ENCODE measurements at places on chromosomes 2 and 18.

- no peak for DNase-seq
Observed at GRCh38 chr18:26696308-26696707, 148.0 kb upstream of the KCTD1 start.

- no peak for DNase-seq
Observed at GRCh38 chr18:58624011-58624410, 4.9 kb downstream of the ALPK2 start.

DNA sequence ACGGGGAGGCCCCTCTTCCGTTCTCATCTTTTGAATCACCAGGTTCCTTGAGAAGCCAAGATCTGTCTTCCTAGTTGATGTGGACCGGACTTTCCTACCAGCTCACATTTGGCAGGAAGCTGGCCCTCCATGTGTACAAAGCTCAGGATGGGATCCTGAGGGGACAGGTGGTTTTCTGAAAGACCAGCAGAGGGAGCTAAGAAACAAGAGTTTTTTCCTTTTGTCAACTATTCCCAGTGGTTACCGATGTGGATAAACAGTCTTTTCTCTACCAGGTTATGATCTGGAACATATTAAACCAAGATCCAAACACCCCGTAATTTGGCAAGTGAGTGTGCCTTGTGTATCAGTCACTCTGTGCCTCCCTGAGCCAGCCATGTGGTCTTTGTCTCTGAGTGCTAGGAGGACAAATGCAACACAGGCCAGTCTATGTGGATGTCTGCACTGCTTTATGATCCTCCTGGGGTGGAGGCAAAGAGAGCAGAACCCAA lies 25.1 kb upstream of the ARHGAP25 start:
- DNase-seq, result no peak

DNA sequence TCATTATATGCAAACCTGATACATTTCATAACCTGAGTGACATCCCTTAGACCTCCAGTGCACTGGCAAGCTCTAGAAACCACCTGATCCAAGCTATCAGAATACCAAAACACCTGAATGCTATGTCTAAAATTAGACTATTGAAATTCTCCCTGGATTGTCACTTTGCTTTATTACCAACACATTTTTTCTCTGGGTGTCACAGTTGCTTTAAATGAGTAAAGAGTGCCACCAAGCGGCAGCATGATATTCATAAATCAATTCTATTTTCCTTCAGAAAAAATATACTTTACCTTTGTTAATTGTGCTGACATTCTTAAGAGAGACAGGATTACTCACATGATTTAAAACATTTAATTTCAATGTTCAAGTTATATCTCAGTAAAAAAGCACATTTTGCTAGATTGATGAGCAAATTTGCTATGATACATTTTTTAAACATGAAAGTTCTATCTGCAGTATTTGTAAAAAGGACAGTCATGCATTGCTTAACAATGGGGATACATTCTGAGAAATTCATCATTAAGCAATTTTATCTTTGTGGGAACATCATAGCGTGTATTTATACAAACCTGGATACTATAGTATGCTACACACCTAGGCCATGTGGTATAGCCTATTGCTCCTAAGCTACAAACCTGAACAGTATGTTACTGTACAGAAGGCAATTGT lies 338.4 kb upstream of the SLC39A10 start:
- DNase-seq, result peak; percentile 2

GRCh38 chr2:136112317-136113208 lies 5.4 kb downstream of the CXCR4 start:
- no peak for DNase-seq

DNA sequence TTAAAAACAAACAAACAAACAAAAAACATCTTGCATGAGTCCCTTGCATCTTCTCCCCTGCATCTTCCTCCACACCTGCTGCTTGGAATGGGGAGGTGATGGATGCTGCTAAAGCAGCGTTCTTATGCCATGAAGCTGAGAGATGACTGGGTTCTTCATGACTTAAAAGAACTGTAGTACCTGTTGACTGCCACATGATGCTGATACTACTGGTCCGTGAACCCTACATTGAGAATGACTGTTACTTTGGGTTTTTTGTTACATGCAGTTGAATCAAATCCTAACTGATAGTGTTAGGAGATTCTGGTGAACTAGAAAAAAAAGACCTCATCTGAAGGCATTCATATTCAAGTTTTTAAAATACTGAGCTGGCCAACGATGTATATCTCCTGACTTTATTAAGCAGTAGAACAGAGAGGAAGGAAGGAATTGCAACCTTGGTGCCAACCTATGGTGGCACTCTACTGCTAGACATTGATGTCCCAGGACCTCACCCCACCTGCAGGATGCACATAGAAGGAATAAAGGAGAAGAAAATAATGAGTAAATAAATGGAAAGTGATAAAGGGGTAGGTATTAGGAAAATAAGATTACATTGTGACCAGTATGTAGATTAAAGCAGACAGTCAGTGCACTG lies 63.2 kb upstream of the SPAG16 start:
- no peak for DNase-seq

DNA sequence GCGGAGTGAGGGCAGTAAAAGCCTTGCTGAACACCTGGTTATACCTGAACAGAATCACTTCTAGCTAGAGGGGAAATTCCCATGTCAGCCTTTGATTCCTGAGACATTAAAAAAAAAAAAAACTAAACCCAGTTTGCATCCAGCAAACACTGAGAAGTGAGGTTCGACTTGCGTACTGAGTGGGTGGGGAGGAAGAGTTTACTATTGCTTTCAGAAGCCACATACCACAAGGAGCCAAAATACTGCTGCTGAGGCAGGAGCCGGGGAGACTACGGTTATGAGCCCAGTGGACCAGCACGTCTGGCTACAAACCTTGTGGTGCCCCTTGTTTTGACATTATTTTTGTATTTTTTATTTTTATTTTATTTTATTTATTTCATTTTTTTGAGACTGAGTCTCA lies 2.7 kb downstream of the COLEC11 start:
- no peak for DNase-seq

DNA sequence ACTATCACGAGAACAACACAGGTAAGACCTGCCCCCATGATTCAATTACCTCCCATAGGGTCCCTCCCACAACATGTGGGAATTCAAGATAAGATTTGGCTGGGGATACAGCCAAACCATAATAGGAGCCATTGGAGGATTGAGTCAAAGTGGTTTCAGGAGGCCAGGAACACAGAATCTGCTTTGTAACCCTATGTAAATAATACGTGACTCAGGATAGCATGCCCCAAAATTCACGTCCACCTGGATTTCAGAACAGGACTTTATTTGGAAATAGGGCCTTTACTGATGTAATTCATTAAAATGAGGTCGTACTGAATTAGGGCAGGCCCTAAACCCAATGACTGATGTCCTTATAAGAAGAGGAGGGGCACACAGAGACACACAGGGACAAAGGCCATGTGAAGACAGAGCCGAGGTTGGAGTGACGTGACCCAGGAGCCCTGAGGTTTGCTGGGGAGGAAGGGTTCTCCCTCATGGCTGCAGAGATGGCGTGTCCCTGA lies 16.0 kb upstream of the CNDP2 start:
- DNase-seq, result no peak

- no peak for DNase-seq
Observed at GRCh38 chr2:54401554-54401953, 54.6 kb upstream of the SPTBN1 start.

DNA sequence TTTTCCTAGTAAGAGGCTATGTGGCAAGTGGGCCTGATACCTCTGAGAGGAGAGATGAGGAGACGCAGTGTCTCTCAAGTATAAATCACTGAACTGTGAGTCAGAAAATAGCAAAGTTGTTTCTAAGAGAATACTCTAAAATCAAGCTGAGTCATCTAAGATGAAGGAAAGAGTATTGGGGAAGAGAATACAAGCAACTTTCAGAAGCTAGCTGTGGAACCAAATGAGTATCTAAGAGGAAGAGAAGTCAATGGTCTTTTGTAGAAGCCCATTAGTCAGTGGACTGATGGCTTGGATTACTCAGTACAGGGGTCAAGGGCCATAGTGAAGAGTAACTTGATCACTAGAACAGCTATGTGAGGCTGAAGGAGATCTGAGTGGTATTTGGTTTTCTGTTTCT lies 2.7 kb upstream of the DCC start:
- DNase-seq, result no peak

GRCh38 chr2:174546519-174547506 lies 50.8 kb downstream of the WIPF1 start:
- DNase-seq, result no peak

DNA sequence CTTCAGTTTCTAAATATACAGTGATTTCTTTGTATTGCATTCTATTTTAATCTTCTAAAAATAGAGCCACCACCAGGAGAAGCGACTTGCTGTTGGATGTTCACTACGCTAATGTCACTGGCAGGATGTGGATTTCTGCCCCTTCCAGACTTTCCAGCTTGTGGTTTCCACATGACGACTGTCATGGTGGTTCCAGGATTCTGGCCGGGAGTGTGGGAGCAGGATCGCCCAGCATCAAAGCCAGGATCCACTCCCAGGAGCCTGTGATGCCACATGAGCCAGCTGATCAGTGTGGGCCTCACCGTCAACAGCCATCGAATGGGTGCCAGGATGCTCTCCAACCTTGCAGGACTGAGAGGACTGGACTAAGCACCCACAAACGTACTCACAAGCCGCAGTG lies 148.8 kb downstream of the HDAC4 start:
- no peak for DNase-seq

DNA sequence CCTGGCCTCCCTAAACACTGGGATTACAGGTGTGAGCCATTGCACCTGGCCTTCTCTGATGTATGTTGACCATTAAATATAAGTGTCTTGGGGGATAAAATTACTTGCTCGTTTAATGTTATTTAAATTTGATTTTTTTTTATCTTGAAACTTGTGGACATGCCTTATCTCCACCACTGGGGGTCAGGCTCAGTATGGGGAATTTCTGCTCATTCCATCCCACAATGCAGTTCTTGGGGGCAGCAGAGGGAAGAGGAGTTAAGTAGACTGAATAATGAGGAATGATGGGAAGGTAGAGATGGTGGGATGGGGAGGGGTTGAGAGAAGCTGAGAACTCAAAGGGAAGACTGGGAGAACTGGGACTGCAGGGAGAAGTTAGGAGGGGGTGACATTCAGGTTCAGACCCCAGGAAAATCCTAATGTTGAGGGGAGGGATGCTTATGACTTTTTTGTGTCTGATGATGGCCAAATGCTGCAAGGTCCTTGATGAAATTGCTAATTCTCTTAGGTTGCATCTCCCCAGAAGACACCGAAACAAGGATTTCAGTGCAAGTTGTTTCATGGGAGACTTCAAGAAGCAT lies 174.2 kb downstream of the MIB1 start:
- no peak for DNase-seq
